ENCODE measurements at places on chromosomes 7 and 10. TPM values are rescaled to one million over a fixed set of nuclear protein-coding genes. Genes with fewer than 3 reads are reported as not detected.

CFAP46 gene
- 1.9 TPM for total RNA-seq

CRPPA gene
- total RNA-seq: 2.0 TPM

ELAPOR2 gene
- 61.3 TPM for total RNA-seq

NAT16 gene
- not detected for total RNA-seq

PTPRE gene
- total RNA-seq: 49.3 TPM

GPR26 gene
- total RNA-seq: not detected

NEURL1 gene
- total RNA-seq: 0.47 TPM
